ENCODE measurements at places on chromosomes 12 and 14. TPM values are rescaled to one million over a fixed set of nuclear protein-coding genes. Genes with fewer than 3 reads are reported as not detected.

DNA sequence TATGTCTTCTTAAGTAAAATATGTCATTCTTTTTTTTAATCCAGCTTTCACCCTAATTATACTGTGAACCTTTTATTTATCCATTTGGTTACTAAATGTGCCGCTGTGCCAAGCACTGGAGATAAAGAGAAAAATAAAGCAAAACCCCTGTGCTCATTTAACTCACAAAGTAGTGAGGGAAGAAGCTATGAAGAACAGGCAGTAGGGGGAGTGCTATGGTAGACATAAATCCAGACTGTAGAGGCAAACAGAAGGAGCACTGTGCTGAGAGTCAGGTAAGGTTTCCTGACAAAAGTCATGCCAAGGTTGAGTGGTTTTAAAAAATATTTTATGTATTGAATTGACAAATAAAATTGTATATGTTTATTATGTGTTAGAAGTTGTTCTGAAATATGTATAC, 188.5 kb upstream of the SYT10 start:
- H3K36me3 ChIP-seq: no peaks in the 10 kb centered on the region
- no peak overlapping the region for H3K27ac ChIP-seq
- H3K4me3 ChIP-seq: no peak overlapping the region
- DNase-seq: no peak
- no peaks in the 10 kb centered on the region for H3K27me3 ChIP-seq
- no peaks in the 10 kb centered on the region for H3K4me1 ChIP-seq

GAS2L3 gene
- total RNA-seq: 7.0 TPM

PTCSC3 gene
- not detected for total RNA-seq

GRCh38 chr12:98893126-98893674, 248.1 kb downstream of the APAF1 start:
- peaks cover 27% of the 10 kb centered on the region for H3K27me3 ChIP-seq
- H3K27ac ChIP-seq: no peak overlapping the region
- DNase-seq: no peak
- no peaks in the 10 kb centered on the region for H3K4me1 ChIP-seq
- H3K4me3 ChIP-seq: no peak overlapping the region
- H3K36me3 ChIP-seq: no peaks in the 10 kb centered on the region
